ENCODE measurements at places on chromosomes 5 and 9.

DNA sequence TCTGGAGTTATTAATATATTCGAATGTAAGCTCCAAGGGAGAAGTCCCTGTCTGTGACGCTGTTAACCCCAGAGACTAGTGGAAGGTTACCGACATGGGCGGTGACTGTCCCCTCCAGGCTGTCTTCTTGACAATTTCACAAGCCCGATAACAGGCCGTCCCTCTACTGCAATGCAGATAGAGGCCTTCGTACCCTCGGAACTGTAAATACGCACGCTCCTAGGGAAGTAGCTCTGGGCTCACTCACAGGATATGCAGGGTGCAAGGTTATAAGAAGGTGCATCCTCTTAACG lies 680 bp upstream of the RFK start:
- peak; percentile 49 for DNase-seq

- no peak for DNase-seq
These were observed 4.8 kb upstream of the RFESD start for GRCh38 chr5:95641741-95642220.

DNA sequence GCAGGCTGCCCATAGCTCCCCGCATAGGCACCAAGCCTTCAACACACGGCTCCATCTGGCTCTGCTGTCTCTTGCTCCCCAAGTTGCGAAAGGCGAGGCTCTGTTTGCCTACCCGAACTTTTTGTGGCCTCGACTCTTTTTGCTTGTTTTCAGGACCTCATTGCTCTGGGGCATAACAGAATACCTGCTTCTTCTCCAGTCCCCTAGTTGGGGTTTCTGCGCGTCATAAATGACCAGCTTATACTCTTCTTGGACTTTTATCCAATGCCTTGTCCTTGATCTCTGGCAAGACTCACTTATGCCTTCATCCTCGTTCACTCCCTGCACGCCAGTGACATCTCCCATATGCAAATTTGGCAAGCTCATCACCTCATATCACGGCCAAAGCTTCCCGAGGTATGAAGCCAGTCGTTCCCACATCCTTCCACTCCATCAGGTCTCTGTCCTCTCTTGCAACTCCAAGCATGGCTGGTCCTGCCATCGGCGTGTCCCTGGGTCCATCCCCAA lies 238.8 kb upstream of the ADAMTS16 start:
- no peak for DNase-seq

DNA sequence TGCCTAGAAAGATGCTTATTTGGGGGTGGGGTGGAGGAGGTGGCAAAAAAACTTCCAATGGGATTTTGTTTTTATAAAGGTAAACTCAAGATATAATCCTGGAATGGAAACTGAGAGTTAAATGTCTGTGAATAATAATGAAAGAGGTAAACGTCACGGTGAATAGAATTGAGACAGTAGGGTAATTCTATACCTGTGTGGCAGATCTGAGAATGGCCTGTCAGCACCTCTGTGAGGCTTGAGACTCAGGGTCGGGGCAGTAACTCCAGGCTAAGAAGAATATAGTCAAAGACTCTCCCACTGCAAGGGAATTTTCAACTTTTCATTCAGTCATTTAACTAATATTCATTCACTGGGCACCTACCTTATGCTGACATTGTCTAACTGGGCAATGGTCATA lies 581.2 kb upstream of the ZNF608 start:
- no peak for DNase-seq

DNA sequence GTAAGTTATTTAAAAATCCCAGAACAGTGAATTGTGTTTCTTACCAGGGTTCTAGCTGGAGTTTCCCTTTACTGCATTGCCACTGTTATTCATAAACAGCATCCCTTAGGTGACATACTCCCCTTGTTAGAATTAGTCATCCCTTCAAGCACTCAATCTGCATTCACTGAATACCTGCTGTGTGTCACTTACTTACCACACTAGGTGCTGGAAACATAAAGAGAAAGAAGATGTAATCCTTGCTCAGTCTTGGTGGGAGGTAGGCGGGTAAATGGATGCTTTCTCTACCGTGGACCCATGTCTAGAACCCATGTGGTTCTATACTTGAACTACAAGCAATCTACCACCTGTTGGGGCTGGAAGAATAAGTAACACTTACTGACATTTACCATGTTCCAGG lies 371.6 kb downstream of the KDM4C start:
- DNase-seq = no peak

- no peak for DNase-seq
These were observed 616.2 kb downstream of the DNAH5 start for GRCh38 chr5:13328316-13328715.

DNA sequence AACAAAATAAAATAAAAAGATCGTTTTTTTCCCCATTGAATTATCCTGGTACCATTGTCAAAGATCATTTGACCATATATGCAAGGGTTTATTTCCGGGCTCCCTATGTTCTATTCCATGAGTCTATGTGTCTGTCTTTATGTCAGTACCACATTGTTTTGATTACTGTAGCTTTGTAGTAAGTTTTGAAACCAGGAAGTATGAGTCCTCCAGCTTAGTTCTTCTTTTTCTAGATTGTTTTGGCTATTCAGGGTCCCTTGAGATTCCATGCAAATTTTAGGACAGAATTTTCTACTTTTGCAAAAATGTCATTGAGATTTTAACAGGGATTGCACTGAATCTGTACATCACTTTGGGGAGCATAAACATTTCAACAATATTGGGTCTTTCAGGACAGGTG lies 18.7 kb upstream of the EEIG1 start:
- DNase-seq = no peak

- no peak for DNase-seq
These were observed 151.1 kb upstream of the POU5F2 start for GRCh38 chr5:93892481-93892880.

DNA sequence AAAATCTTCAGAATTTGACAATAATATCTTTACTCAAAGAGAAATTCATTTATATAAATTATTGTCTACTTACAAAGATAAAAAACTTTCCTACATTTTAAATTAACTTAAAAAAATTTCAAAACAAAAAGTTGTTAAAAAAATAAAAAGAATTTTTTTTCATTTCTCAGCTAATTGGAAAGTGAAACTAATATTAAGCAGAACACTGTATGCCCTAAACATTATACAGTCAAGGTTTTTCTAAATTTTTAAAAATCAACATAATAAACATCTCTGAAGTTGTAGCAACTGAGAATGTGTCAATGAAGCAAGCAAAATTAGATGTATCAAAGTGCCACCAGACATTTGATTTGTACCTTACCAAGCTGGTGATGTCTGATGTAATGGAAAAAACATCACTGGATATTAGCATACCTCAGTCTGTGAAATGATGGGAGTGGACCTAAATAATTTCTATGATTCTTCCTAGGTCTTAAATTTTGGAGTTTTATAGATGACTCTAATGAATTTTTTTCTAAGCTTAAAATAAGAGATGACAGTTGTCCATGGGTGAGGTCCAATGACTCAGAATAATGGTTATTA lies 290.1 kb downstream of the ADAMTS6 start:
- no peak for DNase-seq

GRCh38 chr5:32261198-32261597 lies 51.5 kb downstream of the MTMR12 start:
- no peak for DNase-seq

GRCh38 chr5:113099822-113100221 lies 123.2 kb downstream of the DCP2 start:
- DNase-seq = no peak

- no peak for DNase-seq
These were observed 34.0 kb downstream of the NDST1 start for GRCh38 chr5:150541895-150542294.

- DNase-seq = no peak
These were observed 324.6 kb downstream of the TMEM232 start for GRCh38 chr5:110401881-110402280.

GRCh38 chr9:114308361-114308950 lies 14.4 kb upstream of the ORM1 start:
- DNase-seq = no peak

GRCh38 chr5:128513806-128514205 lies 24.2 kb downstream of the FBN2 start:
- DNase-seq = no peak

DNA sequence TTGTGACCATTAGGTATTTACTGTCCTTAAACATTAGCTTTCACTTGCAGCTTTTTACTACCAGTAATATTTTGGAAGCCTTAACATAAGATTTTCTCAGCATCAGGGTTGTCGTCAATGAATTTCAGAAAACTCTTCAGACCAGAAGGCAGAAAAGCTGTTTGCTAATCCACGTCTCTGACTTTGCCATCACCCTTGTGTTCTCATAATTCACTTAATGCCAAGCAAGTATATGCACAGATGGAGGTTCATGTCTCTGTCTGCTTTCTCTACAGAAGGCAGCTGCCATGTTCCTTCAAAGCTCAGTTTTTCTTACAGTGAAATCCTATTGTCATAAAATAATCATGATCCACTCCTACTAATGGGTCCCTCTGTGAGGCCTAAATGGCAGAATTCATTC lies 37.7 kb upstream of the LRRC19 start:
- no peak for DNase-seq

- no peak for DNase-seq
These were observed 115.7 kb downstream of the SUSD1 start for GRCh38 chr9:112059145-112059965.

DNA sequence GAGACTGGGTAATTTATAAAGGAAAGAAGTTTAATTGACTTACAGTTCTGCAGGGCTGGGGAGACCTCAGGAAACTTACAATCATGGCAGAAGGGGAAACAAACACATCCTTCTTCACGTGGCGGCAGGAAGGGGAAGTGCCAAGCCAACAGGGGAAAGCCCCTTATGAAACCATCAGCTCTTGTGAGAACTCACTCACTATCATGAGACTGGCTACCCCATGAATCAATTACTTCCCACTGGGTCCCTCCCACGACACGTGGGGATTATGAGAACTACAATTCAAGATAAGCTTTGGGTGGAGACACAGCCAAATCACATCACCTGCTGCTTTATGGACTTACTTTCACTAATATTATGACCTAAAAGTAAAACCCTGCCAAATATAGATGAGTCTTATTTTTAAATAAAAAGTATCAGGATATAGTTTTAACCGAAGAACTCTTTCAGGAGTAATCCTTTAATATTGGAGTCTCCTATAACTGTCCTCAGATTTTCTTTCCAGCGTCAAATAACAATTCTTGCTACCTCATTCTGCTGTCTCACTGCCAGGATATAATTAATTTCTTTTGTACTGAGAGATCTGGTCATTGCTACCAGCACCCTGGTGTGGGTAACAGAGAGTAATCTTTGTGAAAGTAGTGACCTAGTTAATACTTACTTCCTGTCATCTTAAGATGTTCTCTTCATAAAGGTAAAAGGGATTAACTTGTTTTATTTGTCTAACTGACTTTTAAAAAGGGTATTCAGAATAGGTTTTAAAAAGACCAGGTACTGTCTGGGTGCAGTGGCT lies 68.6 kb downstream of the NLN start:
- DNase-seq = peak; percentile 4

GRCh38 chr5:174082286-174082685 lies 36.8 kb downstream of the NSG2 start:
- DNase-seq = no peak

All from T-helper 22 cell (primary cell).